ENCODE measurements at places on chromosomes 6 and 20.

DNA sequence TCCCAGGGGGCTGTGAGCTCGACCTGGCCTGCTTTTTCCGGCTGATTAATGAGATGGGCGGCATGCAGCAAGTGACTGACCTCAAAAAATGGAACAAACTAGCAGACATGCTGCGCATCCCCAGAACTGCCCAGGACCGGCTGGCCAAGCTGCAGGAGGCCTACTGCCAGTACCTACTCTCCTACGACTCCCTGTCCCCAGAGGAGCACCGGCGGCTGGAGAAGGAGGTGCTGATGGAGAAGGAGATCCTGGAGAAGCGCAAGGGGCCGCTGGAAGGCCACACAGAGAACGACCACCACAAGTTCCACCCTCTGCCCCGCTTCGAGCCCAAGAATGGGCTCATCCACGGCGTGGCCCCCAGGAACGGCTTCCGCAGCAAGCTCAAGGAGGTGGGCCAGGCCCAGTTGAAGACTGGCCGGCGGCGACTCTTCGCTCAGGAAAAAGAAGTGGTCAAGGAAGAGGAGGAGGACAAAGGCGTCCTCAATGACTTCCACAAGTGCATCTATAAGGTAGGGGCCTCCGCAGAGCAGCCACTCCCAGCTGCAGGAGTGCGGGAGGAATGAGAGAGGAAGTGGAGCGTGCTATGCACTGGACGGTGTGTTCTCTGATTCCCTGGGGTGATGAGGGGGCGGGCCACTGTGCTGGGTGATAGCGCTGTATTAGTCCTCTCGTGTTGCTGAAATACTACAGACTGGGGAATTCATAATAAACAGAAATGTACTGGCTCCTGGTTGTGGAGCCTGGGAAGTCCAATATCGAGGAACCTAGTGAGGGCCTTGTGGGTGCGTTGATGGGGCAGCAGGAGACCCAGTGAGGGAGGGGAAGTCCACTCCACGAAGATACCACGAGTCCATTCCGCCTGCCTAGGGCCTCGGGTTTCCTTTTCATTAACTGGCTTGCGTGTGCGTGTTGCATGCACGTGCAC lies 161.7 kb downstream of the DTNBP1 start:
- peak; percentile 54 for DNase-seq

DNA sequence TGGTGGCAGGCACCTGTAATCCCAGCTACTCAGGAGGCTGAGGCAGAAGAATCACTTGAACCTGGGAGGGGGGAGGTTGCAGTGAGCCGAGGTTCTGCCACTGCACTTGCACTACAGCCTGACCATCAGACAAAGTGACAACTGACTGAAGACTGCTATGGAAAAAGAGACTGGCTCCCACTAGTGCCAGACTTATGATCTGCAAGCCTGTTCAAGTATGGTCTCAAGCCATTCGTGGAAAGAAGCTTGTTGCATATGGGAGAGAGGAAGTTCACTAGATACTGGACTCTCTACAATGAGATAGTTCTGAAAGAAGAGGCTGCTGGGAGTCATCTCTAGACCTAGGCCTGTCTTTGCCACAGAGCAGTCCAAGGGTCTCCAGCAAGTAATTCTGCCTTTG lies 26.7 kb downstream of the MDN1 start:
- DNase-seq: no peak

DNA sequence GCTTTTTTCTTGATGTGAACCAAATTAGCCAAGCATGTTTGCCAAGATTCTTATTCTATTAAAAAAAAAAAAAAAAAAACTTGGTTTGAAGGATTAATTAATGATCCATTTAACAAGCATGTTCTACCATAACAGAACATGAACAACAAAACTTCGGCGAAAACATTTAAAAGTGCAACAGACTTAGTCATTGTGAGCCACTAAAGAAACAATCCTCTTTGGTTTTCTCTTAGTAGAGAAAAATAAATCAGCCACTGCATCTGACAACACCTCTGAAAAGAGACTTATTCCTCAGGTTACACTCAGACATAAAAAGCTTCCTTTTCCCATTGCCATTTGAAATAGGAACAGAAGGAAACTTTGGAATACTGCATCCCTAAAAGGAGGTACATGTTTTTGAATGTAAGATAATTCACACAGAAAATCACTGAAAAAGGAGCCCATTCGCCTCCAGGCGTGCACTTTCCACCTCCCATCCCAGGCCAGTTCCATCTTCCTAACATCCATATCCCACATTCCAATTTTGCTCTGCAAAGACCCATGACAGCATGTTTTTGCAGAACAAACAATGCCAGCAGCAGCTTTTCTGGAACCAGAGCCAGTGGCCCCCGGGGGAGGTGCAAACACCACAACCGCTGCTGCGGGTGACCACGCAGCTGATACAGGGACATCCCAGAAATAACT lies 79.5 kb downstream of the ZMYND8 start:
- no peak for DNase-seq

- DNase-seq: no peak
Observed at GRCh38 chr6:169172456-169172855, 81.2 kb downstream of the THBS2 start.

GRCh38 chr6:162719528-162719927 lies 8.0 kb downstream of the PRKN start:
- no peak for DNase-seq

GRCh38 chr20:1651268-1652058 lies 6.1 kb downstream of the SIRPG start:
- no peak for DNase-seq

GRCh38 chr6:25476126-25476525 lies 175.9 kb upstream of the SCGN start:
- DNase-seq: no peak

DNA sequence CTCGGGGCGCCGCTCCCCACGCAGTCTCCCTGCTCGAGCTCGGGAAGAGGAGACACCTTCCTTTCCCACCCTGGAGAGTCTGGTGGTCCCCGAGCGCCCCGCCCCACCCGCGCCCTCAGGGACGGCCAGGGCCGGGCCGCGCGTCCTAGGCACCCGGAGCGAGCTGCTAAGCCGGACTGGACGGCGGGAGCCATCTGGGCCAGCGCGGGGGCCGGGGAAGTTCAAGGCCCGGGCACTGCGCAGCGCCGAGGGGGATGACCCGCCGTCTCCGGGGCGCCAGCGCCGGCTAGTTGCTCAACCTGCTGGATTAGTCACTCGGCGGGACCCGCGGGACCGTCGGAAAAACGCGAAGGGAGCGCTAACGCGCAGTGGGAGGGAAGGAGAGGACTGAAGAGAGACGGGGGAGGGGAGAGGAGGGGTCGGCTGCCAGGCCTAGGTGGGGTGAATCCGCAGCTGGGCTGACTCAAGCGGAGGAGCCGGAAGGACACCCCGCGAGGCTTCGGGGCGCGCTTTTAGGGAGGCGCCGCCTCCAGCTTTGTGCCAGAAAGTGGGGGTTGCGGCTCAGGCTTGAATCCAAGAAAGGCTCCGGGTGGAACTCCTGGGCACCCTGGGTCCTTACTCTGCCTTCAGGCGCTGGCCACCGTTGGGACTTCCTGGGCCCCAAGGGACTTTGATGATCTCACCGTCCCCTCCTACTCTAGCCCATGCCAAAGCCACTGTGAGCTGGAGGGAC lies 75.7 kb upstream of the FOXP4 start:
- DNase-seq: peak; percentile 81

- no peak for DNase-seq
Observed at GRCh38 chr6:43979525-43979924, 147.7 kb downstream of the MRPL14 start.

DNA sequence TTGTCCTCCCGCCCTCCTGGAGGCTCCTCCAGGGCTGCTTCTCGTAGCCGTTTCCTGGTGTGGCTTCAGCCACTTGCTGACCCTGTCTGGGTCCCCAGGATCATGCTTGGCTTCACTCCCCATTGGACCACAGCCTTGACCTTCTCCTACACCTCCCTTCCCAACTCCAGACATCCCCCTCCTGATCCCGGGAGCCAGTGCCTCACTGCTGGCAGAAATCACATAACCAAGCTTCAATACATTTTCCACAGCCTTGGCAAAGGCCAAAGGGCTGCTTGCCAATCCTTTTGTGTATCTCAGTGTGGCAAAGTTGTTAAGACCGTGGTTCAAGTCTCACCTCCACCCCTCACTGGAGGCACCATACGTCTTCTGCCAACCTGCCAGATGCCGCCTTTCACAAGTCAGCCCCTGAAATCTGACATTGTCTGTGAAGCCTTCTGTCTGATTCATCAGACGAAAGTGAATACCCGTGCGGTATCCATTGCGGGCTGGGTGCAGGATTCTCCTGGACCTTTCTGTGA lies 60.1 kb downstream of the PHACTR3 start:
- no peak for DNase-seq

- no peak for DNase-seq
Observed at GRCh38 chr6:85419046-85419759, 30.7 kb upstream of the NT5E start.

GRCh38 chr20:3218307-3218988 lies 9.2 kb downstream of the ITPA start:
- DNase-seq: peak; percentile 88

GRCh38 chr6:1701668-1702353 lies 92.1 kb downstream of the FOXC1 start:
- DNase-seq: no peak

GRCh38 chr6:139732451-139732850 lies 358.0 kb upstream of the CITED2 start:
- DNase-seq: no peak

DNA sequence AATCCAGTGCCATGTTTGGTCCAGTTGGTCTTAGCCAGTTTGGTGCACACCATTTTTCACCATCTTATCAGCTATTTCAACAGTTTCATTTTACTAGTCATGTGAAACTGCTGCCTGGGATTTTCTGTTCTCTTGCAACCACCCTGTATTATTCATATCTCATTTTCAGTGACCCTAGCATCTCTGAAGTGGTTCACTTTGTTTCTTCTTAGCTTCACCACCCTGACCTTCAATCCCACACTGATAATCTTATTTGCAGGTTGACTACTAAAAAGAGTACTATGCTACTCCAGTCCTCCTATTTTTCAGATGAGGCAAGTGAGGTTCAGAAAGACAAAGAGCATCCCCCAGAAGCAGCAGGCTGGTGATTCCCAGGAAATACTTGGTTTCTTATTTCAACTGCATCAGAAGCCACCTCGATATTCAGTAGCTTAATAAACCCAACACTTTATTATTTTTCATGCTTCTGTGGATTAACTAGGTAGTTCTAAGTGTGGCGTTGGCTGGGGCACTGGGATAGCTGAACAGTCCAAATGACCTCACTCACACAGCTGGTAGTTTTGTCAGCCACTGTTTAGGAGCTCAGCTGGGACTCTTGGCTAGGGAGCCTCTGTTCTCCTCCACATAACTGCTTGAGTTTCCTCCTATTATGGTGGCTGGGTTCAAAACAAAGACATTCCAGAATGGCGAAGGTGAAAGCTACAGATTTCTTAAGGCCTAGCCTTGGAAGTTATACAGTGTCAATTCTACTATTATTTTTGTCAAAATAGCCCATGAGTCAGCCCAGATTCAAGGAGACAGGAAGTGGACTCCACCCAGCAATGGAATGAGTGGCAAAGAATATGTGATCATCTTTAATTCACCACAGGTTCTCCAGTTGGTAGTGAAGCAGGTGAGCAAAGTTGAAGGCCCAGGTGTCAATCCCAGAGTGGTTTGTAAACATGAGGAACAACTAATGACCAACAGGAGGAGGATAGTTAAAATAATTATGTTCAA lies 40.6 kb downstream of the BPIFB4 start:
- DNase-seq: no peak

DNA sequence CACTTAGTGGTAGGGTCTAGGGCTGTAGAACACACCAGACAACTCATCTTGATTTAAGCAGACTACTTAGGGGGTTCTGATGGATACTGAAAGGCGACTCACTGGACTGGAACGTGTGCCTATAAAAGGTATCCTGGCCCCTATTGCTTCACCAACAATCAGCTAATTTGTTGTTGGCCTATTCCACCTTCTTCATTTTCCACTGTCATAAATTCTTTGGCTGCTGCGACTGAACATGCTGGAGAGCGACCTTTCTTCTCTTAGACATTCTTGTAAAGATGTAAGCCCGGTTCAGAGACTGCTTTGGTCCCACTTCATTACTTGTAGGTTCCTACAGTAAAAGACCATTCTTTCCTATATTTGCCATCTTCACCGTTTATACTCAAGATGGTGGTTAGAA lies 609.9 kb upstream of the CITED2 start:
- no peak for DNase-seq

- DNase-seq: no peak
Observed at GRCh38 chr20:6007529-6008103, 46.2 kb downstream of the LRRN4 start.

DNA sequence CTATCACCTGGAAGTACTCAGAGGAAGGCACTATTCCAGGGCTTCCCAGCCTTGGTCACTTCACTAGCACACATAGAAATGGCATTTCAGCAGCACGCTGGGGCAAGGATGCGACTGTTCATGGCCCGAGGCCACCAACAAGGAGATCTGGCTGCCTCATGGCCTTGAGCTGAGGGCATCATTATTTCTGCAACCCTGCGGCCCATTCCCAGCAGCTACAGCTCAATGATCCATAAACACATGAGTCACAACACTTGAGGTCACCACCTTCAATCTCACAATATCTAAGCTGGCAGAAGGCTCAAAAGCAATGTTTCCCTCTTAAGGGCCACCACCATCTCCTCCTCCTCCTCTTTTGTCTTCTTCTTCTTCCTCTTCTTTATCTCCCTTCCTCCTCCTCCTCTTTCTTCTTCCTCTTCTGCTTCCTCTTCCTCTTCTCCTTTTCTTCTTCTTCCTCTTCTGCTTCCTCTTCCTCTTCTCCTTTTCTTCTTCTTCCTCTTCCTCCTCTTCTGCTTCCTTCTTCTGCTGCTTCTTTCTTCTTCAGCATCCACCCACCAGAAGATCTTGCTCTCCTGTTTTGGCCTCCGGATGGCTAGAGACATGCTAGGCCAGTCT lies 382.9 kb upstream of the CNR1 start:
- no peak for DNase-seq

DNA sequence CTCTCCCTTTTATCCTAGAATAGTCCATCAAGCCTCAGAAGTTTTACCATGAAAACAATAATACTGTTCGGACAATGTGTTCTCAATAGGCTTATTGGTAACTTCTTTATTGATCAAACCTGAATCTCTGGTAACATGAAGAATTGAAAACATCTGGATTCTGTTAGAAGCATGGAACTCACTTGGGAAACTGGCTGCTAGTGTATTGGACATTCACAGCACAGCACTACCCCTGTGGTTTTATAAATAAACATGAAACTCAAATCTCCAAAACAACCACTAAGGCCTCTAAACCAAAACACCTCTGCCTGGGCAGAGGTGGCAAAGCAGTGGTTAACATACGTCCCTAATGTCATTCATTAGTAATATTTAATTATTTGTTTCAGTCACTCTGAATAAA lies 157.6 kb upstream of the KCNQ5 start:
- DNase-seq: no peak

DNA sequence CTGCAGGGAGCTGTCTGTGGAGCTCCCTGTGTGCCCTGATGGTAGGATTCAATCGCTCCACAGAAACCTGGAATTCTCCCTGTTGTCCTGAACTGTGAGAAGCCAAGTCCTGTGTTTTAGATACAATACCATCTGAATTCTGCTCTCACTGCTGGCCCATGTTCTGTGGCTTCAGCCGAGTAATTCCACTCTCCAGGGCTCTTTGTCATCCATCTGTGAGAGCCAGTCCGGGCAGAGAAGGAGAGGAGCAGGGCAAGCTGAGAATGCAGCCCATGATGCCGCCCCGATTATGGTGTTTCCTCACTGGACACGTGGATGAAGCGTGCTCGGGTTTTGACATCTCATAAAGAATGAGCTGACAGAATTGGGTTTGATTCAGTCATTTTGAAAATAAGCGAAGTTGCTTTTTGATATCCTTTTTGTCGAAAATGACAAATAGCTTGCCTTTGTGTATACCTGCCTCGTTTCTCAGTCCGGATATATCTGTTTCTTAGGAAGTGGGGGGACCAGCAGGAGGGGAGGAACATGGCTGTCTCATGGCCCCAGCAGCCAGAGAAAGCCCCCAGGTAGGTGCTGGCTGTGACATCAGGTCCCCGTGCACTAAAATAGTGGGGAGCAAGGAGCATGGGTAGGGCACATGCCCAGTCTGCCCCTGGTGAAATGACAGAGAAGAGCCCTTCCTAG lies 8.2 kb upstream of the CD93 start:
- DNase-seq: no peak

Data from upper lobe of right lung (tissue), 1 donor.